ENCODE measurements at places on chromosomes 12 and 14.
A peak's percentile ranks its signal among the peaks of the same experiment; 100 is the strongest.

- no peak for DNase-seq
Observed at GRCh38 chr12:27515671-27516070, 8.3 kb upstream of the PPFIBP1 start.

- DNase-seq: peak; percentile 95
Observed at GRCh38 chr12:106030210-106031071, 108.3 kb downstream of the NUAK1 start.

GRCh38 chr12:43453761-43454160 is 98.2 kb downstream of the ADAMTS20 start:
- DNase-seq: peak; percentile 72

GRCh38 chr12:90991952-90992465 is 12.8 kb downstream of the EPYC start:
- no peak for DNase-seq

- peak; percentile 38 for DNase-seq
Observed at GRCh38 chr12:46357438-46358324, 14.9 kb downstream of the SLC38A2 start.

- no peak for DNase-seq
Observed at GRCh38 chr12:42957136-42957535, 367.6 kb upstream of the PRICKLE1 start.

DNA sequence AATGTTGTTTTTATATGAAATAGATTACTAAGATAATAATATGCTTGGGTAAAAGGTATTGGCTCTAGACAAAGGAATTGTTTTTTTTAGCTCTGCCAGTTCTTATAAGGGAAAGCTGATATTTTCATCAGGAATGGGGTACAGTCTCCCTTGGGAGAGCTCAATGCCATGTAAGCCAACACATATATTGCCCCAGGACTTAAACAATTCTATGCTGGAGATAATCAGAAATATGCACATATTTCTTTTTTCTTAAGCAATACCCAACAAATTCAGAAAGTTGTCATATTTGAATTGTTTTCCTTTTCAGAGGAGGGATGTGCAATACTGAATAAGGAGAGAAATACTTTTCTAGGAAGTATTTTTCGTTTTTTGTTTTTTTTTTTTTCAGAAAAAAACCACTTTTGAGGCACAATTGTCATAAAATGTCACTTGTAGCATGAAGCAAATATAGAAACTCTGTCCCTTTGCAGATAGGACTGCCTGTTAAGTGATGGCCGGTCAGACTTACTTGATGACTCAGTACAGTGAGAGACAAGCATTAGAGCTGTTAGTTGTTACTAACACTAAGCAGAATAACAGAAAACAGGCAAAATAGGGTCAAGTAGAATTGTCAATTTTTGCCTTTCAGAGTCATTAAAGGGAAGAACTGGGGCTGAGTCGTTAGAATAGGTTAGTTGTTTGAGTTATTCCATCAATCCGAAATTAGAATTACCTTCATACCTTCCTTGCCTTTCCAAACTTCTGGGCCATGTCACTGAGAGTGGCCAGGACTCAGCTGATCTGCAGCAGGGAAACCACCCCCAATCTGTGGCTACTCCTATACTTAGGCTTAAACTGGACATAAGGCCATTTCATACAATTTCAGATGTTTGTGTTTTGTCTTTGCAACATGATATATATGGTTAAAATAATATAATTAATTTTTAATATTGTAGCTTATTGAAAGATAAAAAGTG is 168.1 kb downstream of the SLC38A4 start:
- no peak for DNase-seq

GRCh38 chr12:54228471-54228870 is 39.7 kb upstream of the SMUG1 start:
- DNase-seq: no peak

GRCh38 chr12:116502141-116502725 is 56.9 kb upstream of the MAP1LC3B2 start:
- no peak for DNase-seq

- DNase-seq: no peak
Observed at GRCh38 chr12:46354111-46354801, 18.3 kb downstream of the SLC38A2 start.

DNA sequence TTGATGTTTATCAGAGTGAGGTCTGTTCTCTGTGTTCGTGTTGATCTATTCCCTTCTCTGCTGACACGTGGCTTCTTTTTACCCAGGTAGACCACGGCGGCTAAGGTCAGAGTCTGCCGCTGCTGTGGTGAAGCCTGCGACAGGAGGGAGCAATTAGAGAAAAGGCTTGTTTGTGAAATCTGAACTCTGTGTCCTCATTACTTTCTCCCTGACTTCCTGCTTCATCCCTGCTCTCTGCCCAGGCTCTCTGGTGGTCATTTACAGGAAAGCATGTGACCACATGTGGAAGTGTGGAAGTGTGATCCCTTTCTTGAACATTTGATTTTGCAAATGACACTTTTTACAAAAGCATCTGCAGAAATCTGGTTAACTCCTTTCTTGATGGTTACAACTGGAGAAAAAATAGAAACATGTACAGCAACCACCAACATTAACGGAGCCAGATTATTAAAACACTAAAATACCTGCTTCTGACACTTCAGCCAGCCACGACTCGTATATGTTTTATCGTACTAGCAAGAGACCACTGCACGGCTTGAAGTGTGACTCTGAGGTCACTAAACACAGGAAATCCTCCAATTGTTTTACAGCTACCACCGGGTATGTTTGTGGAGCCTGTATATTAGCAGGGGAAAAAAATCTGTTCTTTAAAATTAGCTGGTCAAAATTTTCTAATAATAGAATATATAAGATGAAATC is 388.6 kb upstream of the TMPO start:
- DNase-seq: no peak

- DNase-seq: no peak
Observed at GRCh38 chr12:32702946-32703345, 23.8 kb downstream of the DNM1L start.

- DNase-seq: peak; percentile 59
Observed at GRCh38 chr12:106138633-106139421, at the start of gene NUAK1. Gene NUAK1 (minus strand): TSS chr12:106138954. CDS start chr12:106138653, 301 bp downstream.

GRCh38 chr14:102318781-102319276 is 717 bp upstream of the ZNF839 start:
- no peak for DNase-seq

DNA sequence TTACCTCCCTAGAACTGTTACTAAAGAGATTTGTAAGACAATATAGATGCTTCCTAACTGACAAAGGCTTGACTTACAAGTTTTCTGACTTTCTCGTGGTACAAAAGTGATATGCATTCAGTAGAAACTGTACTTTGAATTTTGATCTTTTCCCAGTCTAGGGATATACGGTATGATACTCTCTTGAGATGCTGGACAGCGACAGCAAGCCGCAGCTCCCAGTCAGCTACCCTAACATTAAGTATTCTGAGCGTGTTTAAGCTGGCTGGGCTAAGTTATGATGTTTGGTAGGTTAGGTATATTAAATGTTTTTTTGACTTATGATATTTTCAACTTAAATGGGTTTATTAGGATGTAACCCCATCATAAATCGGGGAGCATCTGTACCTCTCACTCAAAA is 55.2 kb upstream of the CDKL1 start:
- no peak for DNase-seq

DNA sequence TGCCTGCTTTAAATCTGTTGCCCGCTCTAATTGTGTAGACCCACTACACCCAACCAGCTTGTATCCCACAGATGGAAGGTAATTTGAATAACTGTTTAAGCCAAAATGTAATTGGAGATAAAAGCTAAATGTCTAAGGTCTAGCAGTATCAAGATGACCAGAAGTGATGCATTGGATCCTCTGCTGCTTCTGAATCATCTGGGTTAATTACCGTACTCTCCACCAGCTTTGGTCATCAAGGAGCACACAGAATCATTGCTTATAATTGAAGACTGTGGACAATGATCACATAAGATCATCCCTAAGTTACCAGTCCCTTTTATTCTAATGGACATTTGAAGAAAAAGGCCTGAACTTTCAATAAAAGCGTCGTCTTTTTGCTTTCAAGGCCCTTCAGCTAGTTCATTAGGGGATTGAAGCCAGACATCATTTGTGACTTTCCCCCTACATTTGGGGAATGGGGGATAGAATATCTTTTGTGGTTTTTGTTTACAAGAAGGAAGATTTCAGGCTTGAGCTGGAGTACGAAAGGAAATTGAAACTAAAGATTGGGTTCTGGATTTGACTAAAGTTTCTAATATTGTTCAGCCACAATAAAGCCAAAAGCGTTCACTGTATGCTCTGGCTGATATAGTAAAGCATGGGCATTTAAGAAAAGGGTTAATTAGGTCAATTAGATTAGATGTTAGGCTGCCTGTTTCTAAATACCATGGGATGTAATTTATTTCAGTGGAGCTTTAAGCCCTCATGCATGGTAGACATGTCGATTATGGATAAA is 123.2 kb downstream of the CHST11 start:
- DNase-seq: no peak

- DNase-seq: no peak
Observed at GRCh38 chr12:106380954-106381353, 23.4 kb downstream of the POLR3B start.

DNA sequence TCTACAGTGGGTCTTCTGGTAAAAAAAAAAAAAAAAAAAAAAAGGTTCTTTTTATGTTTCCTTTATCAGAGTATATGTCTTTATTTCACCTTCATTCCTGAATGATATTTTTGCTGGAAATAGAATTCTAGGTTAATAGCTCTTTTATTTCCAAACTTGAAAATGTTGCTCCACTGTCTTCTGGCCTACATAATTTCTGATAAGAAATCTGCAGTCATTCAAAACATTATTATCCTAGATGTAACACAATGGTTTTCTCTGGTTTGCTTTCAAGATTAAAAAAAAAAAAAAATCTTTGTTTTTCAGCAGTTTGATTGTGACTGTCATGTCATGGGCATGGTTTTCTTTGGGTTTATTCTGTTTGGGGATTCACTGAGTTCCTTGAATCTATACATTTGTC is 19.5 kb downstream of the DCP1B start:
- DNase-seq: no peak

- no peak for DNase-seq
Observed at GRCh38 chr14:56799343-56799645, 11.0 kb downstream of the OTX2 start.

GRCh38 chr14:87149583-87150354 is 843.2 kb downstream of the GALC start:
- peak; percentile 21 for DNase-seq

DNA sequence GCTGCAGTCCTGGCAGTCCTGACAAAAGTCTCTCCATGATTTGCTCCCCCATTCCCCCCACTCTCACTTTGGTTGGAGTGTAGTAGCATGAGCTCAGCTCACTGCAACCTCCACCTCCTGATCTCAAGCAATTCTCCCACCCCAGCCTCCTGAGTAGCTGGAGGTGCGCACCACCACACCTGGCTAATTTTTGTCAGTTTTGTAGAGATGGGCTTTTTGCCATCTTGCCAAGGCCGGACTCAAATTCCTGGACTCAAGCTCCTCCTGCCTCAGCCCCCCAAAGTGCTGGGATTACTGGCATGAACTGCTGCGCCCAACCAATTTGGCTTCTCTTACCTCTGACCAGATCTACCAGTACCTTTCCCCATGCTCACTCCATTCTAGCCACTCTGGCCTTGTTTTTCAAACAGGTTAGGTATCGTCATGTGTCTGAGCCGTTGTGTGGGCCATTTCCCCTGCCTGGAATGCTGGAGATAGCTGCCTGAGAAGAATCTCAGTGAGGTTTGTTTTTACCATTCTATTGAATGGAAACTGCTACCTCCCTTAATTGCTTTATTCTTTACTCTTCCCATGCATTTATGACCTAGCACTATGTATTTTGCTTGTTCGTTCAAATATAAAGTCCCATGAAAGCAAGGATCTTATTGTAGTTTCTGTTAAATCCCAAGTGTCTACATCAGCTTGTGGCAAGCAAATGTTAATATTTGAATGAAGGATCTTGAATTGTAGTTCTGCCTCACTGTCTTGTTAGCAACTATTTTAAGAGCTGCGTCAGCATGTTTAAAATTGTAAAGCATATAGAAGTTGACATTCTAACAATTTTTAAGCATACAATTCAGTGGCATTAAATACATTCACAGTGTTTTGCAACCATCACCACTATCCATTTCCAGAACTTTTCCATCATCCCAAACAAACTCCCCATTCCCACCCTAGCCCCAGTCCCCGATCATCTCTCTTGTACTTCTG is 39.7 kb downstream of the CPSF6 start:
- no peak for DNase-seq

- no peak for DNase-seq
Observed at GRCh38 chr12:108815875-108816594, 41.3 kb downstream of the SSH1 start.

Data from H4 (cell line).